ENCODE measurements at places on chromosomes 4 and X.

- peaks cover 40% of the 10 kb centered on the region for H3K27me3 ChIP-seq
- H3K4me3 ChIP-seq: no peak overlapping the region
- peaks cover 9% of the 10 kb centered on the region for H3K36me3 ChIP-seq
- DNase-seq: no peak
- H3K4me1 ChIP-seq: peaks cover 22% of the 10 kb centered on the region
- H3K27ac ChIP-seq: no peak overlapping the region
Observed at GRCh38 chrX:112612558-112612957, 67.2 kb downstream of the LHFPL1 start.

DNA sequence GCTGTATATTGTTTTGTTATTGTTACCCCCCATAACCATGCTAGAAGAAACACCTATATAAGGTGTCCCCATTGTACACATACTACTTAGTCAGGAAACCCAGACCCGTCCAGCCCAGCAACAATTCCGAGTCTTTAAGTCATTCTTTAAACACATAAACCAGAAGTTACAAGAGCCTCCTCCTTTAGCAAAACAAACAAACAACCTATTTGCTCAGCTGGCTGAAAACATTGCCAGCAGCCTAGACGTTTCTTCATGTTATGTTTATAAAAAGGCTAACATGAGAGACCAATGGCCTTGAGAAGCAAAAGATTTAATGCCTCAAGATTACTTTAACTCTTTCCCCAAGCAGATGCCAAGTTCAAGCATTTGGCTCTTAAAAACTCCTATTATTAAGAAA lies 1.4 kb downstream of the ACOX3 start:
- H3K4me3 ChIP-seq: 0 out of 2 replicates have a peak overlapping the region, but pooled peaks have one; percentile 5
- DNase-seq: no peak
- H3K27me3 ChIP-seq: no peaks in the 10 kb centered on the region
- no peak overlapping the region for H3K27ac ChIP-seq
- H3K36me3 ChIP-seq: 0 out of 2 replicates have a peak, but pooled peaks cover 4% of the 10 kb centered on the region

DNA sequence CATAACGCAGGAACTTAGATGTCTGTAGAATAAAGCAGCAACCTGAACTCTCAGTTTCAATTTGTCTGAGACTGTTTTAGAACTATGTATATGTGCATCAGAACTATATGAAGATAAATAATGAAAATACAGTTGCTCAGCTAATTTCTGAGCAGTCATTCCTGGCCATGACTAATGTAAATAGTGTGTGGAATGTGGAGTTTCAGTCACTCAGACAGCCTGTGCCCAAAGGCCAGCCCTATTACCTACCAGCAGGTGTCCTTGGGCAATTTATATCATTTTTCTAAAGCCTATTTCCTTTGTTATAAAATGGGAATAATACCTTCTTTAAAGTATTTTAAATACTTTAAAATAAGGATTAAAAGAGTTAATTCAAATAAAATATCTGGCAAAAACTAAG lies 56.0 kb upstream of the RELL1 start:
- no peak overlapping the region for H3K4me3 ChIP-seq
- no peaks in the 10 kb centered on the region for H3K36me3 ChIP-seq
- H3K27me3 ChIP-seq: no peaks in the 10 kb centered on the region

DNA sequence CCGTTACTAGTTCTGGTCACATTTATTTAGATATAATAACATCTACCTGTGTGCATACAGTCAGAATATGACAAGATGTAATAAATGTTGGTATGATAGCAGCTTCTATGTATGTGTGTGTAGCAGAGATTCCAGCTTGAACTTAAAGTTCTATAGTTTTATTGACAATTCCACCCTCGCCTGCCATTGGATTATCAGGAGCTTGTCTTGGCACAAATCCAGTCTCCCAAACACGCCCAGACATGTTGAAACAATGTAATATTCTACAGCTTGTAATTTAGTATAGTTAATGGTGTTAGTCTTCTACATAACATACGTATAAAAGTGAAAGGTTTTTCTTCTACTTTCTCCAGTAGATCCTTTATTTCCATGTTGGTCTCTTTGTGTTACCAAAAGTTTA lies 44.4 kb downstream of the BBS12 start:
- H3K4me1 ChIP-seq: peaks cover 49% of the 10 kb centered on the region
- peak overlapping the region; percentile 8 for H3K27ac ChIP-seq
- H3K36me3 ChIP-seq: peaks cover 9% of the 10 kb centered on the region

- no peak for DNase-seq
- no peak overlapping the region for H3K4me3 ChIP-seq
- H3K27me3 ChIP-seq: no peaks in the 10 kb centered on the region
- peaks cover 12% of the 10 kb centered on the region for H3K36me3 ChIP-seq
- H3K4me1 ChIP-seq: no peaks in the 10 kb centered on the region
Observed at GRCh38 chrX:123610915-123611314, 121.9 kb downstream of the THOC2 start.

GRCh38 chr4:182600093-182600492 lies 317.1 kb downstream of the DCTD start:
- no peak overlapping the region for H3K4me3 ChIP-seq
- H3K4me1 ChIP-seq: peaks cover 17% of the 10 kb centered on the region
- H3K27me3 ChIP-seq: no peaks in the 10 kb centered on the region
- peaks cover 5% of the 10 kb centered on the region for H3K36me3 ChIP-seq
- DNase-seq: no peak
- no peak overlapping the region for H3K27ac ChIP-seq

GRCh38 chr4:1177274-1178141 lies 5.1 kb upstream of the SPON2 start:
- no peaks in the 10 kb centered on the region for H3K4me1 ChIP-seq
- DNase-seq: no peak
- H3K27me3 ChIP-seq: peaks cover 57% of the 10 kb centered on the region
- no peak overlapping the region for H3K4me3 ChIP-seq

- H3K27me3 ChIP-seq: peaks cover 4% of the 10 kb centered on the region
- H3K27ac ChIP-seq: no peak overlapping the region
- no peak overlapping the region for H3K4me3 ChIP-seq
Observed at GRCh38 chr4:75172551-75172950, 239.6 kb downstream of the PARM1 start.

GRCh38 chr4:3365871-3366842 lies 73.3 kb downstream of the RGS12 start:
- H3K4me3 ChIP-seq: no peak overlapping the region
- peaks cover 29% of the 10 kb centered on the region for H3K4me1 ChIP-seq
- H3K36me3 ChIP-seq: no peaks in the 10 kb centered on the region

DNA sequence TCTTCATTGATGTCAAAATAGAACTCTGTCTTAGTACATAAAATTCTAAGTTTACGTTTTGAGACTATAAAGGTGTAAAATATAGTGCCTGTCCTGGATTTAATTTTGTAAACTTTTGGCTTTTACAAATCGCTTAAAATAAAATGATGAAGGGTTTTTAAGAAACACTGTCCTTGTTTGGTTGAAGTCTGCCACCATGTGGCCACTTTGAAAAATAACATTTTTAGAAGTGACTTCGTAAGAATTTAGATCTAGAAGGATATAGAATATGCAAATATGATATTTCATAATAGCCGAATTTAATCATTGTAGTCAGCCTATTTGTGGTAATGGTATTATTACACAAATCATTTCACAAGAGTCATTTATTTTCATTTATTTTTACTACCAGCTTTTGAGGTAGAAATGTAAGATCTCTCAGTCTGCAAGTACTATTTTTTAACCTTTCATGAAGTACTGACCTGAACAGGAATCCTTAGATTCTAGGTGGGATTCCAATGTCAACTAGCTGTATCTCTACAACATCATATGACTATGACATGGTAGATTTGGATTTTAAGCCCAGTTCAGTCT lies 31.0 kb upstream of the FAT4 start:
- H3K4me1 ChIP-seq: peaks cover 12% of the 10 kb centered on the region
- no peak for DNase-seq
- no peak overlapping the region for H3K4me3 ChIP-seq
- H3K27ac ChIP-seq: no peak overlapping the region

DNA sequence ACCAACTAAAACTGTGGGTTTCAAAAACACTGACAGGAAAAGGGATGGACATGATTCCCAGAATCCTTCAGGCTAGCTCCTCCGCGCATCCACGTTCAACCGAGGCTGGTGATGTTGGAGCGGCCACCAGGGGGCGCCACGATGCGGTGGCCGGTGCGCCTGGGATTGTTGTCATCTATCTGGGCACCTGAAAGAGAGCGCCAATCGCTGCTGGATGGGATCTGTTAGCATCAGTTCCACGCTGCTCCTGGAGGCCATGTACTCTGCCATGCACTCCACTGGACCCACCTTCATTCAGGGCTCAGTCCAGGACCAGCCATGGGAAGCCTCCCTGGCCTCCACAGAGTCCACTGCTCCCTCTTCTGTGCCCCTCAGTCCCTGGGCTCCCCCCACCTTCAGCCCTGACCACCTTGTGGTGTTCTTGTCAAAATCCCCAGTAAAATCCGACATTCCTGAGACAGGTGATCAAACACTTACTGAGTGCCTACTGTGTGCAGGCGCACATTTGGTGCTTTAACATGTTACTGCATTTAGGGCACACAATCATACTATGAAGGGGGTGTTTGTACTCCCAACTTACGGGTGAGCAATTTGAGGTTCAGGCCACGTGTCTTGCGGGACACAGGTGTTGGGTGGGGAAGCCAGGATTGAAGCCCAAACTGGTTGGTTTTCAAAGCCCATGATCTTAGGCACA lies 71.1 kb downstream of the CRMP1 start:
- peaks cover 87% of the 10 kb centered on the region for H3K36me3 ChIP-seq
- H3K27me3 ChIP-seq: no peaks in the 10 kb centered on the region
- no peak overlapping the region for H3K4me3 ChIP-seq
- H3K27ac ChIP-seq: no peak overlapping the region
- DNase-seq: peak; percentile 71
- no peaks in the 10 kb centered on the region for H3K4me1 ChIP-seq

DNA sequence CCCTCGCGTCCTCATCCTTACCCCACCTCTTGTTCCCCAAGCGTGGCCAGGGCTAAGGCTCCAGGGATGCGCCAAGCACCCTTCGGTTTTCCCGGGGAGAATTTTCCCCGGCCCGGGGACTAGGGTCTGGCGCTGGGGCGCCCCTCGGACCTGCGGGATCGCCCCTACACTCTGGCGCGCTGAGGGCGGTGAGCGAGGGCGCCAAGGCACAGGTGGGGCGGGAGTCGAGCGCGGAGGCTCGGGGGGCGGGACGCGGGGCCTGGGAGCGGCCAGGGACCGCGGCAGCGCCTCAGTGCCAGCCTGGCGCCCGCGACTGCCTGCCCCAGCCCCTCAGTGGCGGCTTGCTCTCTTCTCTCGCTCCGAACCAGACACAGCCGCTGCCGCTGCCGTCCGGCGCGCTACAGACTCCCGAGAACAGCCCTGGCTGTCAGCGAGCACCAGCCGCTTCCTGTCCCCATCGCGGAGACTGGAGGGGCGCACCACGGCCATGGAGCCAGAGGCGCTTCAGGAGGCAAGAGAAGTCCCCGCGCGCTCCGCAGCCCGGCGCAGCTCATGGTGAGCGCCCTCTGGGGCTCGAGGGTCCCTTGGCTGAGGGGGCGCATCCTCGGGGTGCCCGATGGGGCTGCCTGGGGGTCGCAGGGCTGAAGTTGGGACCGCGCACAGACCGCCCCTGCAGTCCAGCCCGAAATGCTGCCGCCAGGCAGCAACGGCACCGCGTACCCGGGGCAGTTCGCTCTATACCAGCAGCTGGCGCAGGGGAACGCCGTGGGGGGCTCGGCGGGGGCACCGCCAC lies at the start of gene DRD5:
Gene DRD5, plus strand, starts transcription at position 292 of the 793 bp plus-strand sequence. Its CDS starts 396 bp downstream, at position 688.
- no peak within 1 kb of the TSS for H3K27ac ChIP-seq
- H3K27me3 ChIP-seq: peaks cover 73% of the 10 kb centered on the region
- peak within 1 kb of the TSS; percentile 72 for H3K4me3 ChIP-seq
- DNase-seq: peak; percentile 69
- peaks cover 11% of the 10 kb centered on the region for H3K4me1 ChIP-seq
